ENCODE measurements at places on chromosomes 16 and 17.

- DNase-seq: no peak
Measured at GRCh38 chr17:55694286-55694910, 28.3 kb downstream of the TMEM100 start.

- DNase-seq: no peak
Measured at GRCh38 chr16:88424587-88425235, 28.4 kb upstream of the ZFPM1 start.

DNA sequence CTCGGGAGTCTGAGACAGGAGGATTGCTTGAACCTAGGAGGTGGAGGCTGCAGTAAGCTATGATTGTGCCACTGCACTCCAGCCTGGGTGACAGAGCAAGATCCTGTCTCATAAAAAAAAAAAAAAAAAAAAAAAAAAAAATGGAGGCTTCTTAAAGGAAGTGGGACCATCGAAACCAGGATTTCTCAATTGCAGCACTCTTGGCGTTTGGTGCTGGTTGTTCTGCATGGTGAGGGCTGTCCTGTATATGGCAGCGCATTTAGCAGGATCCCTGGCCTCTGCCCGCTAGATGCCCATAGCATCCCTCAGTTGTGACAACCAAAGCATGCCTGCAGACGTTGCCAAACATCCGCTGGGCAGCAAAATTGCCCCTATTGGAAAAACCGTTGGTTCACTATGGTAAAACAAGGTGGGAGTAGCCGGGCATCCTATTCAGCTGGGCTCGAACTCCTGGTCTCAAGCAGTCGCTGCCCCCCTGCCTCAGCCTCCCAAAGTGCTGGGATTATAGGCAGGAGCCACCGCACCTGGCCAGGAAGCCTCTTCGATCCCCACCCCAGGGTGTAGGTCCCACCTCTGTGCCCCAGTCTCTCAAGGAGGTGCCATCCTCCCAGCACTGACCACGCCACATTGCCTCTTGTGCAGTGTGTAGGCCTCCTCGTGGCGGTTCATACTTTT, 6.5 kb upstream of the NPIPB7 start:
- no peak for DNase-seq

DNA sequence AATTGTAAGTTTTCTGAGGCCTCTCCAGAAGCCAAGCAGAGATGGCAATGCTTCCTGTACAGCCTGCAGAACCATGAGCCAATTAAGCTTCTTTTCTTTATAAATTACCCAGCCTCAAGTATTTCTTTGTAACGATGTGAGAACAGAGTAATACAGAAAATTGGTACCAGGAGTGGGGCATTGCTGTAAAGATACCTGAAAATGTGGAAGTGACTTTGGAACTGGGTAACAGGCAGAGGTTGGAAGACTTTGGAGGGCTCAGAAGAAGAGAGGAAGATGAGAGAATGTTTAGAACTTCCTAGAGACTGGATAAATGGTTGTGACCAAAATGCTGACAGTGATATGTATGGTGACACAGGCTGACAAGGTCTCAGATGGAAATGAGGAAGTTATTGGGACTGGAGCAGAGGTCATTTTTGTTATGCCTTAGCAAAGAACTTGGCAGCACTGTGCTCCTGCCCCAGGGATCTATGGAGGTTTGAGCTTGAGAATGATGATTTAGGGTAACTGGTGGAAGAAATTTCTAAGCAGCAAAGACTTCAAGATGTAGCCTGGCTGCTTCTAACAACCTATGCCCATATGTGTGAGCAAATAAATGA, 23.1 kb downstream of the PRDM7 start:
- no peak for DNase-seq

- DNase-seq: no peak
Measured at GRCh38 chr17:8681170-8681949, 50.8 kb upstream of the MYH10 start.

DNA sequence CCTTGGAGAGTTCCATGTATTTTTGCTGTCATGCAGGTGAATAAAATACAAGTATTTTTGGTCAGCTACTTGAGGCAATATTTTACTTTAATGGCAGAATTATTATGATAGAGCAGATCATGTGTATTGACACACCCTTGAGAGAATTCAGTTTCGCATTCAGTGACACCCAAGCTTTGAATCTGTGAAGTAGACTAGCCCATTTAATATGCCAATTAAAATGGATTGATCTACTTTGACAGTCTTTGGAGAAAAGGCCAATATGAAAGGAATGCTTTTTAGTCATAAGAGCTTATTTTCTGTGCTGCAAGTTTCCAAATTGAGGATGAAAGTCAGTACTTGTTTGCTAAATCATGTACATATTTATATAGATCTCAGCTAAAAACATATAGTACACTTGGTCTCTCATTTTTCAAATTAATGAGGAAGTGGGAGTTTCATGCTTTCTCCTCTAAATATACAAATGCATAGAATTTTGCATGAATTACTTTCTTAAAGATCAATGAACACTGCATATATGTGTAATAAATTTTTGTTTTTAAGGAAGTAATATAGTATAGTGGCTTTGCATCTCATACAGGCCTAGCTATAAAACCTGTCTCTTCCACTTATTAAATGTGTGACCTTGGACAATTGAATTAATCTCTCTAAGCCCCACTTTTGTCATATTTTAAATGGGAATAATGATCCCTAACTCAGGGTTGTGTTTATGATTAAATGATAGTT, 161.5 kb downstream of the PHKB start:
- no peak for DNase-seq

DNA sequence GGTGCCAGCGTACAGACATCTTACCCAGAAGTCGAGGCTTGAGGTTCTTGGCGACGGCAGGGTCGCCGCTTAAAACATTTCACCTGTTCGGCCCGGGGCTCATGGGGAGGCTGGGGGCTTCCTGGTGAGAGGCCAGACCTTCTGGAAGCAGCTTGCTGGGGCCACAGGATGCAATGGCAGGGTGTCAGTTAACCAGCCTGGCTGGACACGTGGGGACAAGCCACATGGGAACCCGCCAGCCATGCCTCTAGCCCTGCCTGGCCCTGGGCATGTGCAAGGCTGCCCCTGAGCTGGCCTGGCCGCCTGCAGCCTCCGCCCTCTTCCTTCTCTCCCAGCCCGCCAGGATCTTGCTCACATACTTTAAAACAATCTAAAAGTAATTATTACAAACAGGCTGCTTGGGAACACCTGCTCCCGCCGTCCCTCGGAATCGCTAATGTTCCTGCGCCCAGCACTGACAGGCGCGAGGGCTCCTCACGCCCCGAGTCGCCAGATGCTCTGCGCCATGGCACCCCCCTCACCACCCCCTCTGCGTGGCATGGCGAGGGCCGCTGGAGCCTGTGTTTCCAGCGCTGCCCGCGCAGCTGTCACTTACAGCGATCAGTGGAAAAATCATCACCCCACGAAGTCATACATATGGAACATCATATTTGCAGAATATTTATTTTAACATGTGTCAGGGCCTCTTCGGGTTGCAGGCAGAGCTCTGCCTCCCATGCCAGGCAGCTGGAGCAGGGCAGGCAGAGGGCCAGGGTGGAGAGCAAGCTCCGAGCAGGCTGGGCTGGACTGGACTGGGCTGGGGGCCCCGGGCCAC, 188.7 kb upstream of the GSE1 start:
- no peak for DNase-seq

DNA sequence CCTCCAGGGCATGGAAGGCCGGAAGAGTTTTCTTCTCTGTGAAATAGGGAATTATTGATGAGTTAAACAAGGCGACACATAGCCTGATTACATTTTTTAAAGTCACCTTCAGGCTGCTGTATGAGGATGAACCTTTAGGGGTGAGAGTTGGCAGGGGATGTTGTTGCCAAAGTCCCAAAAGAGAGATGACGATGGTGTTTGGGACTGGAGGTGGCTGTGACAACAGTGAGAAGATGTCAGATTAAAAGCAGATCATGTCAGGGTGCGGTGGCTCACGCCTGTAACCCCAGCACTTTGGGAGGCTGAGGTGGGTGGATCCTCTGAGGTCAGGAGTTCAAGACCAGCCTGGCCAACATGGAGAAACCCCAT, 16.8 kb upstream of the ASGR2 start:
- no peak for DNase-seq

- no peak for DNase-seq
Measured at GRCh38 chr17:64442541-64442971, 6.4 kb upstream of the MILR1 start.

DNA sequence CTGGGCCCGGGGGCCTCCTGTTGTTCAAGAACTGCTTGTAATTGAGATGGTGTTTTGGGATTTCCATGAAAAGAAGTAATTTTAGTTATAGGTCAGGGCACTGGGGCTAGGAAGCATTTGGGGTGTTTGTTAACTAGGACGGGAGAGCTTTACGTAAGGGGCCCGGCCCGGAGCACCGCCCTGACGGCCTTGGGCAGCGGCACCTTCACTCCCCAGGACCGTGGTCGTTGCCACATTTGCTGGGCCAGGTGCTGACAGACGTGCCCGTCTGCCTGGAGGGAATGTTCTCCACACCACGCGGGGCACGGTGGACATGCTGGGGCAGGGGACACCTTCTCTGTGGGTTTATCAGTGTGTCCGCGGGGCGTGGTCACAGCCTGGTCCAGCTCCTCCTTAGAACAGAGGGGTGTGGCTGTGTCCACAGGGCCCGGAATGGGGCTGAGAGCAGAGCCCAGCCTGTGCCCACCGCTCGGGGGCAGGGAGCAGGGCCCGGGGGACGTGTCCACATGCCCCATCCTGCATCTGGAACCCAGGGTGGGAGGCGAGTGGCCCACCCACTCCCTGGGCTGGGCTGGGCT, 57.7 kb downstream of the BAIAP2 start:
- no peak for DNase-seq

DNA sequence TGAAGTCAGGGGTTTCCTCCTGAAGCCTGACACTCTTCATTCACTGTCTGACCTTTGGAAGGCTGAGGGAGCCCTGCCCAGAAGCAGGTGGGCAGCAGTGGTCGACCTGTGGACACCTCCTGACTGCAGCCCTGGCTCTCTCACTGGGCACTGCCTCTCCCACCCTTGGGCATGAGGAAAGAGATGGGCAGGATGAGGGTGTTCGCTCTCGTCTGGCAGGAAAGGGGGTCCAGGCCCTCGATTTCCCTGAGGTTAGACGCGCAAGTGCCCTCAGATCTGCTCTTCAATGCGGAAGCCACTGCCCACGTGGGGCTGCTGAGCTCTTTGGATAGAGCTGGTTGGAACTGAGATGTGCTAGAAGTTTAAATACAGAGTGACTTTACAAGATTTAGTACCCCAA, 171.9 kb downstream of the AHSP start:
- no peak for DNase-seq

DNA sequence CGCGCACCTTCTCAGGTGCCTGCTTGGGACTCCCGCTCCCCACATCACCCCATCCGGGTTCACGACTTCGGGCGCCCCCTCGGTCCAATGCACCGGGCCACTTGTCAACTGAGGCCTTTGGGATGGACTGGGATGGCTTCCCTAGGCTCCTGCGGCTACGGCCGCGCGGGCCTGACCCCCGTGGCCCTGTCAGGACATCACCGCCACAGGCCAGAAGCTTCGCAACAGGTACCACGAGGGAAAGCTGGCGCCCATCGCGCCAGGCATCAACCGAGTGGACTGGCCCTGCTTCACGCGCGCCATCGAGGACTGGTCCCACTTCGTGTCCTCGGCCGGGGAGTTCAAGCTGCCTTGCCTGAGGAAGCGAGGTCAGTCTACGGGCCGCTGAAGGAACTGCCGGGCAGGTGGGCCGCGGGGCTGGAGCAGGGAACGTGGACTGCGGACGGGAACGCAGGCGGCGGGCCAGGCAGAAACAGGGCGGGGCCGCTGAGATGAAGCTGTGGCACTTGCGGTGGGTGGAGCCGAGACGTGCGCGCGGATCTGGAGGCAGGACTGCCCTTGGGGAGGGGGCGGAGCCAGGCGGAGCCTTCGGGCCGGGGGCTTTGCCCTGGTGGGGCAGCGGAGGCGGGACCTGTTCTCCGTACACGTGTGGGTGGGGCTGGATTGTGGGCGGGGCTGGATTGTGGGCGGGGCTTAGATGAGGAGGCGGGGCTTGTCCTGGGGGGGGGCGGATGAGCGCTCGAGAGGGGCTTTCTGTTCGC, 13.7 kb upstream of the CNGB1 start:
- peak; percentile 89 for DNase-seq

DNA sequence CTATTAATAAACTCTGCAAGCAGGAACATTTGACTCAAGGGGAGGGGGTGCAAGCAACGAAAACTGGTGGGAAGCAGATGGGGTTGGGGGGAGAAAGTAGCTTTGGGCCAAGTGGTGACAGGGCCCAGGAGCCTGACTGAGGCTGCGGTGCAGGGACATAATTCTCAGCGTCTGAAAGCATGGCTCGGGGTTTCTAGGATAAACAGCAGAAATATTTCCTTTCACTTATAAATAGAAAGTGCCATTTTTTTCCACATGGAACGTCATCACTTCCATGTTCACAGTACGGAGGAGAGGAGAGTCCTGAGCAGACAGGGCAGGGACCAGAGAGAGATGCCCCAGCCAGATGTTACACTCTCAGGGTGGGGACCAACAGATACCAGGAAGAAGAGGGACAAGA, 197.1 kb downstream of the ZFHX3 start:
- no peak for DNase-seq

DNA sequence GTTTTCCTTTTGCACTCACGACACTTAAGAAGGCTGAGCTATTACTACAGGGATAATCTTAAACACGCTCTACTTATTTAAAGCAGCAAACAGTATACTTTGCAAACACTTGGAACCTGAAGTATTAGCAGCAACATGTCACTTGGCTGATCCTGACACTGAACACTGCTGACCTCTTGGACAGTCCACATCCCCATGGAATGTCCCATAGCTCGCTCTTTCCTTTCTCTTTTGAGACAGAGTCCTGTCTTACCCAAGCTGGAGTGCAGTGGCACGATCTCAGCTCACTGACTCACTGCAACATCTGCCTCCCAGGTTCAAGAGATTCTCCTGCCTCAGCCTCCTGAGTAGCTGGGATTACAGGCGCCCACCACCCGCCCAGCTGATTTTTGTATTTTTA, 26.4 kb downstream of the SMYD4 start:
- no peak for DNase-seq

- no peak for DNase-seq
Measured at GRCh38 chr17:65472666-65473309, 88.7 kb downstream of the AXIN2 start.

- no peak for DNase-seq
Measured at GRCh38 chr17:9434642-9435057, 141.0 kb downstream of the STX8 start.

GRCh38 chr17:27346228-27346899, 52.5 kb downstream of the WSB1 start:
- DNase-seq: no peak

DNA sequence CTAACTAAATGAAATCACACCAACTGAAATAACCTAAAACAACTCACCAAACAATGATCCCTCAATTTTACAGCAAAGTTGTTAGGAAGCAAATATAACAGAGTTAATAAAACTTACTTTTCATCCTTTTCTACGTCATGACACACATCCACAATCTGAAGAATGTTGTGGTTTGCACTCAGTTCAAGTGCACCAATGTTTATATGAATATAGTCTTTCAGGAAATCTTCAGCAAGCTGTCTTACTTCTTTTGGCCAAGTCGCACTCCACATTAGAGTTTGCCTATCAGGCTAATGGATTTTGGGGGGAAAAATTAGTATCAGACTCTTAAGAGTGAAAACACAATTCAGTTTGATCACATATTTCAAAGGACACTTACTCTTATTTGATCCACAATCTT, 3.3 kb downstream of the DDX5 start:
- DNase-seq: no peak
